ENCODE measurements at places on chromosomes 16 and 17.

GRCh38 chr16:6286176-6286575 lies 1046.5 kb upstream of the RBFOX1 start:
- DNase-seq, result no peak

GRCh38 chr17:6279659-6280058 lies 155.3 kb downstream of the AIPL1 start:
- no peak for DNase-seq

- DNase-seq, result no peak
These were observed 206.8 kb upstream of the MON1B start for GRCh38 chr16:76984196-76984595.

GRCh38 chr17:40607641-40608040 lies 40.0 kb downstream of the SMARCE1 start:
- DNase-seq, result peak; percentile 40

DNA sequence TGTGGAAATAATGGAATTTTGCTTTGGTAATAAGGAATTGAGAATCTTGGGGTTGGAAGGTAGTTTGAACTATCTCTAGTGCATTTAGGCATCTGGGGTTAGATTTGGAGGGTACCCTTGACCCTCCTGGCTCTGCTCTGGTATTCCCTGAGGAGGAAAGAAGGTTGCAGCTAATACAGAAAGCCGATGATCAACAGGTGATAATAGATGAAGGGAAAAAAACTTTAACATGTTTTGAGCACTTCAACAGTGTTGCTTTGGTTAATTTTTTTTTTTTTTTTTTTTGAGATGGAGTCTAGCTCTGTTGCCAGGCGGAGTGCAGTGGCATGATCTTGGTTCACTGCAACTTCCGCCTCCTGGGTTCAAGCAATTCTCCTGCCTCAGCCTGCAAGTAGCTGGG lies 4.8 kb downstream of the KAT7 start:
- no peak for DNase-seq

- no peak for DNase-seq
These were observed 1.3 kb downstream of the SRL start for GRCh38 chr16:4240624-4241023.

DNA sequence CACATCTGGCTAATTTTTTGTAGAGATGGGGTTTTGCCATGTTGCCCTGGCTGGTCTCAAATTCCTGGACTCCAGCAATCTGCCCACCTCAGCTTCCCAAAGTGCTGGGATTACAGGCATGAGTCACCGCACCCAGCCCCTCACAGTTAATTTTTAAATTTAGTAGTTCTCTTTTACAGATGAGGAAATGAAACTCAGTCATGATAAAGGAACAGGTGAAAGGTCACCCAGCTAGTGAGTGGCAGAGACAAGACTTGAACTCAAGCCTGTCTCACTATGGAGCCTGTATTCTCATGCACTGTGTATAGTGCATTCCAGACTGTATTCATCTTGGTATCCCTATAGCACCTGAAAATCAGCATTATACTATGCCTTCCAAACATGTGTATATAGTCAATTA lies 77.1 kb upstream of the WSB1 start:
- DNase-seq, result no peak

- no peak for DNase-seq
These were observed 7.9 kb upstream of the BAHCC1 start for GRCh38 chr17:81387100-81388090.

- no peak for DNase-seq
These were observed 110.5 kb downstream of the PMP22 start for GRCh38 chr17:15154618-15155017.

- no peak for DNase-seq
These were observed 889 bp downstream of the MBTD1 start for GRCh38 chr17:51258756-51259563.

DNA sequence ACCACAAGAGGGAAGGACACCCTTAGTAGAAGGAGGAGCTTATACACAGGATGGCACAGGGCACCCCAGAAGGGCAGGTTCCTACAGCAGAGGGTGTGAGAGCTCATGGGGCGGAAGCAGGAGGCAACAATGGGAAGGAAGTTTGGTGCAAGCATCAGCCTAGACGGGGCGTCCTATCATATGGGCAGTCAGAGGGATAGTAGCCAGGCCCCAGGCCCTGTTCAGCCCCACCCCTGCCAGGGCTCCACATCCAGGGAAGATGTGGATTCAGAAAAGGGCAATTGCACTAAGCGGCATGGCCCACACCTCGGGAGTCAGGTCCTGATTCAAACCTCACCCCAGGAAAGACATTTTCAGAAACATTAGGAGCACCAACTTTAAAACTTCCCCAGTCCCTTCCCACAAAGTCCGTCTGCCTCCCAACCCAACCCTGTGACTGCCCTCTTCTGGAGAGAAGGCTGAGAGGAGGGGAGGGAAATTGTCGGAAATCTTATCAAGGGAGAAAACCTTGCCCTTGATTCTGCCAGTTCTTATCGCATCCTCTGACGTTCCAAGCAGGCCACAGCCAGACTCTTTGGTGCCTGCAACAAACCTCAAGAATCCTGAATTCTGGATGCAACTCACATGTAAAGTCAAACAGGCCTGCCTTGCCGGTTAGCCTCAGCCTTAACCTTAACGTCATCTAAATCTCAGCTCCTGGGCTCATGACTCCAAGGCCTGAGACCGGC lies 198.8 kb upstream of the CDH5 start:
- no peak for DNase-seq

GRCh38 chr17:28533091-28533807 lies 19.2 kb downstream of the UNC119 start:
- DNase-seq, result no peak
